ENCODE measurements at places on chromosomes 2 and 18.

DNA sequence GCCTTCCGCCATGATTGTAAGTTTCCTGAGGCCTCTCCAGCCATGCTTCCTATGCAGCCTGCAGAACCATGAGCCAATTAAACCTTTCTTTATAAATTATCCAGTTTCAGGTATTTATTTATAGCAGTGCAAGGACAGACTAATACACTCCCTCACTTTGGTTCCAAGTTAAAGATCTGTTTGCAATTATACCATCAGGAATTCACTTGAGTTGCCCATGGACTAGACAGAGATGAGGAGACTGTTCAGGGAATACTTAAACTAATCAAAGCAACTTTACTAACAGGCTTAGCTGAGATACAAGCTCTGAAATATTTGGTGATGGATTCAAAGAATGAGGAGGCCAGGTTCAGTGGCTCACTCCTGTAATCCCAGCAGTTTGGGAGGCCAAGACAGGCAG, 190.0 kb downstream of the MTCL1 start:
- no peak for DNase-seq

DNA sequence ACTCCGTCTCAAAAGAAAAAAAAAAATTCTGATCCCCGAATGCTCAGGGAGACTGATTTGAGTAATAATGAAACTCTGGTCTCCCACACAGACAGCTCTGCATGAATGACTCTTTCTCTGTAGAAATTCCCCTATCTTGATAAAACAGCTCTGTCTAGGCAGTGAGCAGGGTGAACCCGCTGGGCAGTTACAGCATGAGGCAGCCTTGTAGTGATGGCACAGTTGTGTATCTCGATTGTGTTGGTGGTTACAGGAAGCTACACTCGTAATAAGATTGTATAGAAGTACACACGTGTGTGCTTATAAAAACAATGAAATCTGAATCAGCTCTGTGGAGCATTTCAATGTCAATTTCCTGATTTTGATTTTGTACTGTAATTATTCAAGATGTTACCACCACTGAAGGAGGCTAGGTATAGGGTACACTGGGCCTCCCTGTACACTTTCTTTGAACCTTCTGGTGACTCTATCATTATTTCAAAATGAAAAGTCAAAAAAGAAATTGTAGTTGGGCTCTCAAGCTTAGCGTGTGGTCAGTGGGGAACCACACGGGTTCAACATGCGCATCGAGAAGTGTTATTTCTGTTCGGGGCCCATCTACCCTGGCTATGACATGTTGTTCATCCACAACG, 34.9 kb upstream of the ATP8B1 start:
- DNase-seq: peak; percentile 55

DNA sequence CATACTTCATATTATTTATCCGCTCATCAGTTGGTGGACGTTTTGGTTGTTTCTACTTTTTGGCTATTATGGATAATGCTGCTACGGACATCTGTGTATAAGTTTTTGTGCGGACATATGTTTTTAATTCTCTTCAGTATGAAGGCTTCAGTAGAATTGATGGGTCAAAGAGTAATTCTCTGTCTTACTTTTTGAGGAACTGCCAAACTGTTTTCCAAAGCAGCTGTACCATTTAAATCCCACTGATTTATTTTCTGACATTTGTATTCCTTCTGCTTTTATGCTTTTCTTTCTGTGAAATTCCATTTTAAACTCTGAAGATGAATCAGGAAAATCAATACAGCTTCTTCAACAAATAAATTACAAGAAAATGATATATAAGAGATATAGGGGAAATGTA, 20.8 kb downstream of the FAM110C start:
- DNase-seq: no peak

DNA sequence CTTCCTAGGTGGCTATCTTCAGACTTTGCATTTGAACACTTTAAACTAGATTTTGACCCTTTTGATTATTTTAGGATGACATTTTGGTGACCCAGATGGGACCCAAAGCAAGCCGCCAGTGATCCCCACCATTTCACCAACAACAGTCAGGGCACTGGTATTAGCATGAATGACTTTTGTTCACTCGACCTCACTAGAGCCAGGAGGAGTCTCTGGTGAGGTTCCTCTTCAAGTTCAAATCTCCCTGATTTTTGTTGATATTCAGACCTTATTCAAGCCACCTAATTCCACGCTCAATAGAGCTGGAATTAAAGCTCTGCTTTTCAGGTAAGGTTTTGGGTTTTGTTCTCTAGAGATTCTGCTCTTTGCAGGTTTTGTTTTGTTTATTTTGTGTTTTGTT, 202.3 kb downstream of the MREG start:
- no peak for DNase-seq

GRCh38 chr18:23943104-23943503, 71.5 kb upstream of the TTC39C start:
- no peak for DNase-seq

GRCh38 chr2:83016343-83017110, 1442.6 kb downstream of the SUCLG1 start:
- no peak for DNase-seq

All from fibroblast of pulmonary artery (primary cell).